Effector memory CD4-positive, alpha-beta T cell (primary cell): ENCODE measurements at places on chromosomes 2 and 18.

- DNase-seq = no peak
These were observed 616 bp upstream of the SP5 start for GRCh38 chr2:170714381-170715061.

DNA sequence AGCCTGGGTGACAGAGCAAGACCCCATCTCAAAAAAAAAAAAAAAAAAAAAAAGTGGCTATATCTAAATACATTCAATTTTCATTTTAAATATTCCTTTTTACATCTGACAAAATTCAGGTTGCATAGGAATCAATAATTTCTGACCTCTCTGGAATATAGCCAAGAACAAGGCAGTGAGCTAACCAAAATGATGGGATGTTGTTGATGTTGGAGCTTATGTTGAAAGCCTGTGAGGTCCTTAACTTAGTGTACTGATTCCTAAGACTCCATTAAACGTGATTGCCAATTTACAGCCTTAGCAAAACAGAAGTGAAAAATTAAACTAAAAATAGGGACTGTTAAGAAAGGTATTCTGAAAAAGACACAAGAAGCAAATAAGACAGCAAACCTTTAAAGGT, 109.6 kb downstream of the MEP1B start:
- no peak for DNase-seq

DNA sequence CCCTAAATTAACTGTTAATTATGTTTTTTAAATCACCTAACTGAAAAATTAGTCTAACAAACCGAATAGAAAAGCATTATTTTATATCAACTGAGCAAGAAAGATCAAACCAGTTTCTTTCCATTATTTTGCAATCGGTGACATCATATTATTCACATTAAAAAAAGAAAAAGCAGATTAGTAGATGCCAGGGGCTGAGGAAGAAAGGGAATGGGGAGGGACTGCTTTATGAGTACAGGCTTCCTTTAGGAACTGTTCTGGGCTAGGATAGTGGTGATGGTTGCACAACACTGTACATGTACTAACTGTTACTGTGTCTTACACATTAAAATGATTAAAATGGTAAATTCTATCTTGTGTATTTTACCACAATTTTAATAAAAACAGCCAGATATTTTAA, 59.3 kb downstream of the COBLL1 start:
- no peak for DNase-seq

DNA sequence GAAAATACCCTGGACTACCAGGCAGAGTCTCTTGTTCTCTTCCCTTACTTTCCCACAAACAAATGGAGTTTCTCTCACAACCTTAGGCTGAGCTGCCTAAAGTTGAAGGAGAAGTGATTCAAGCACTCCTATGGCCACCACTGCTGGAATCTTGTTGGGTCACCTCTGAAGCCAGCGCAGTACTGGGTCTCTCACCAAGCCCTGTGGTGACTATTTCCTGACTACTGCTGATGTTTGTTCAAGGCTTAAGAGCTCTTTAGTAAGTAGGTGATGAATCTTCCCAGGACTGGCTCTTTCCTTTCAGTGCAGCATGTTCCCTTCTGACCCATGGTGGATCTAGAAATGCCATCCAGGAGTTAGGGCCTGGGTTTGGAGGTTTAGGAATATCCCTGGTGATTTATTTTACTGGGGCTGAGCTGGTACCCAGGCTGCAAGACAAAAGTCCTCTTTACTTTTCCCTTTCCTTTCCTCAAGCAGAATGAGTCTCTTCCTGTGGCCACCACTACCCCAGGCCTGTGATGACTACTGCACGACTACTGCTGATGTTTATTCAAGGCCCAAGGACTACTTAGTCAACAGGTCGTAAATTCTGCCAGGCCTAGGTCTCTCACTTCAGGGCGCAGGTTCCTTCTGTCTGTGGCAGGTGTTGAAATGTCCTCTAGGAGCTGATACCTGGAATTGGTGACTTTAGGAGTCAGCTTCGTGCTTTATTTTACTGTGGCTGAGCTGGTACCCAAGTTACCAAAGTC, 121.8 kb downstream of the SLC4A10 start:
- DNase-seq = no peak

GRCh38 chr2:235685024-235685721, 191.3 kb downstream of the AGAP1 start:
- no peak for DNase-seq

DNA sequence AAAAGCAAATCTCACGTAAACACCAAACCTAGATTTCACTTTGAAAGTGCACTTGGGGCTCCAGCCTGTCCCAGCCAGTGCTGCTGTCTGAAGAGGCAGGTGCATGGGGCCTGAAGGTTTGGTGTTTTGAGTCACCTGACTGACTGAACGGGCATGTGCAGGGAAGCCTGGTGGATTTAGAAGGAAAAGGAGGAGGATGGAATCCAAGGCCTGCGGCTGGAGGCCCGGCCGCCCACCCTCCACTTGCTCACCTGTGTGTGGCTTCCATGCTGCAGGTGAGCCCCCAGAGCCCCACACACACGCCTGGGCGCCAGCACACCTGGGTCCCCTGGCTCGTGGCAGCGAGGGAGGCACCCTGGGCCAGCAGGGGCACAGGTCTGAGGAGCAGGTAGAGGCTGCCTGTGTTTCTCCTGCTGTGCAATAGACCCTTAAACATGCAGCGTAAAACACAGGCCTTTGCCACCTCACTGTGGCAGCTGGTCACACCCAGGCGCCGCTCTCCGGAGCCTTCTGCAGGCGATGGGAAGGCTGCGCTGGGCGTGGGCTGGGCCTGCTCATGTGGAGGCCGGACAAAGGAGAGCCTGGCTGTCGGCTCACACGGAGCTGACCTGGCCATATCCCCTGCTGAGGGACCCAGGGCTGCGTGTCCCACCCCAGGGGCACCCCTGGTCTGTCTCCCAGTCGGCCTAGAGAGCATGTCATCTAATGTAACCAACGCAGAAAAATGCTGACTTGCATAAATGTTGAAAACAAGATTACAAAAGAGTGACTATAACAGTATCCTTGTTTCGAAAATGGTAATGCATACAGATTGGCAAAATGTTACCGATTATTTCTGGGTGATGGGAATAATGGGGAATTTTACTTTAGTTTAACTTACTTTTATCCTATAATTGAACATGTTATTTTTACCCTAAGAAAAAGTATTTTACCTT, 71.3 kb downstream of the TMEM18 start:
- DNase-seq = no peak

DNA sequence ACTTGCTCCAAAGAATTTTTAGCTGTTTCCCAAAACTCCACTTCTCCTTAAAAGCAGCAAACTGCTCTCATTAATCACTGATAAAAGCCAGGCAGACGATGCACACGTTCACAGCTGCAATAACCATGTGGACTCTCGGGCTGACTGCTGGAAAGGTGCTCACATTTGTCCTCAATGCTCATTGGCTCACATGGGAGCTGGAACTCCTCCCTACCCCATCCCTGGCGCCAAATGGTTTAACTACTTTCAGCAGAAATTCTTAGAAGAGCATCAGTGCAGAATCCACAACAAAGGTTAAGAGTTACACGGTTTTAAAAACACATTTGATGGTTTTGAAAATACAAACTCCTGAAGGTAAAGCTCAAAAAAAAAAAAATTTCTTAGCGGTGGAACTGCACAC, 117.1 kb downstream of the NOL10 start:
- no peak for DNase-seq

GRCh38 chr2:37654932-37655841, 16.3 kb downstream of the CDC42EP3 start:
- no peak for DNase-seq

DNA sequence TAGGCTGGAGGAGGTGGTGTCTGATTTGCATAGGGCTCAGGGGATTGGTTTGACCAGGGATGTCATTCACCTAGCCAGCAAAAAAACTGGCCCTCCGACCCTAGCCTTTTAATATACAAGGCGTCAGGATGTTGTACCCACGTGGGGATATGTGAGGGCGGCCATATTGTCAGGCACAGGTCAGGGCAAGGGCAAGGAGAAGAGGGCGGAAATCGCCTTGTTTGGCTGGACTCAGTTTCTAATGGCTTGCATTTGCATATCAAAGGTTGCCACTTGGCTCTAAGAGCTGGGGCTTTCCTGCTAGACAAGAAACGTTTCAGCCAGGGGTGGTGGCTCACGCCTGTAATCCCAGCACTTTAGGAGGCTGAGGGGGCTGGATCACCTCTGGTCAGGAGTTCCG, 24.9 kb upstream of the PDCL3 start:
- no peak for DNase-seq

DNA sequence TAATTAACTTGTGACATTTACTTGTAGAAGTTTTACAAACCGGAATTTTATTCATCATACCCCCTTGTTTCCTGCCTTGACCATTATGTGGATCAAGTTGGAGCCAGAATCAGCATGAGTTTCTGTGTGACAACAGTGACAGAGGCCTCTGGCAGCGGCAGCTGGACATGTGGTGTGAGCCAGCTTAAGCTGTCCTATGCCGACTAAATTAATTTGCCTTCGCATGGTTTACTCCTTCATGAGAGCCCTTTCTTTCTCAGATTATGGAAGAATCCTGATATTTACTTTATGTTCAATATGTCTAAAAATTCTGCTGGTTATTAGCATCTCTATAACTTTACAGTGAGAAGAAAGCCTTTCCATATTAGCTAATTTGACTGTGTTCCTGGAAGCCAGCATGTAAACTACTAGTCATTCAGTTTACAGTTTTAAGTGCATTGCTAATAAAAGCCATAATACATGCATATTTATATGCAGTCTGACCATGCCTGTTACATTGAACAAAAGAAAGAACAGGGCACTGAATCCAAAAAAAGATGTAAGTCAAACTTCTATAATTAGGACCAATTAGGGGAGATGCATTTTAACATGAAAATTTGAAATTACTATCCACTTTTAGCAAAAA, 495.8 kb upstream of the ACVR2A start:
- no peak for DNase-seq
